ENCODE measurements at places on chromosomes 11 and 22. TPM values are rescaled to one million over a fixed set of nuclear protein-coding genes. Genes with fewer than 3 reads are reported as not detected.

The KRTAP5-8 gene
- total RNA-seq, result not detected

The PHETA2 gene
- 4.0 TPM for total RNA-seq

The APIP gene
- 26.7 TPM for total RNA-seq

The MUC5AC gene
- not detected for total RNA-seq

The CALCA gene
- not detected for total RNA-seq

The FAM227A gene
- 0.11 TPM for total RNA-seq

The RIC3 gene
- total RNA-seq, result 4.7 TPM

The FGF4 gene
- total RNA-seq, result not detected

The TSPAN18 gene
- 24.6 TPM for total RNA-seq

The TMPRSS5 gene
- total RNA-seq, result 0.66 TPM

The ANO1 gene
- not detected for total RNA-seq

The MUC6 gene
- not detected for total RNA-seq

The SPI1 gene
- not detected for total RNA-seq

The ZFTA gene
- total RNA-seq, result 2.2 TPM

The SERHL2 gene
- total RNA-seq, result 0.86 TPM

The ACRV1 gene
- total RNA-seq, result not detected

The MALAT1 gene
- total RNA-seq, result 6,337 TPM

The KRTAP5-11 gene
- not detected for total RNA-seq

The FOLR3 gene
- total RNA-seq, result not detected

The PGA5 gene
- total RNA-seq, result not detected

The SNX32 gene
- 1.6 TPM for total RNA-seq

The PRG3 gene
- not detected for total RNA-seq

The PKNOX2 gene
- not detected for total RNA-seq

The C11orf71 gene
- total RNA-seq, result 6.8 TPM

The NRXN2 gene
- 0.05 TPM for total RNA-seq

The NXPE2 gene
- not detected for total RNA-seq

The ALG12 gene
- 20.7 TPM for total RNA-seq

The MCAM gene
- 2.0 TPM for total RNA-seq

The GVQW3 gene
- 5.7 TPM for total RNA-seq

The FIBIN gene
- total RNA-seq, result not detected

The RCOR2 gene
- total RNA-seq, result 0.25 TPM

The CD6 gene
- 337 TPM for total RNA-seq

The MRGPRX2 gene
- total RNA-seq, result not detected

The TUBA8 gene
- 2.3 TPM for total RNA-seq

The SLC39A13 gene
- total RNA-seq, result 20.6 TPM

The OR4A16 gene
- not detected for total RNA-seq

The SCARF2 gene
- 1.1 TPM for total RNA-seq

The MS4A6A gene
- not detected for total RNA-seq

The SPDYC gene
- total RNA-seq, result not detected

The CARD18 gene
- total RNA-seq, result not detected

The BSCL2 gene
- total RNA-seq, result 28.4 TPM

The APOBEC3G gene
- 72.5 TPM for total RNA-seq

The POU2AF2 gene
- total RNA-seq, result not detected

The C11orf91 gene
- total RNA-seq, result 0.32 TPM

The SLC22A24 gene
- total RNA-seq, result not detected

The OR52A1 gene
- not detected for total RNA-seq
